ENCODE measurements at places on chromosomes 2 and 18.

GRCh38 chr2:99818842-99819241 lies 323.5 kb downstream of the AFF3 start:
- peak; percentile 18 for DNase-seq

DNA sequence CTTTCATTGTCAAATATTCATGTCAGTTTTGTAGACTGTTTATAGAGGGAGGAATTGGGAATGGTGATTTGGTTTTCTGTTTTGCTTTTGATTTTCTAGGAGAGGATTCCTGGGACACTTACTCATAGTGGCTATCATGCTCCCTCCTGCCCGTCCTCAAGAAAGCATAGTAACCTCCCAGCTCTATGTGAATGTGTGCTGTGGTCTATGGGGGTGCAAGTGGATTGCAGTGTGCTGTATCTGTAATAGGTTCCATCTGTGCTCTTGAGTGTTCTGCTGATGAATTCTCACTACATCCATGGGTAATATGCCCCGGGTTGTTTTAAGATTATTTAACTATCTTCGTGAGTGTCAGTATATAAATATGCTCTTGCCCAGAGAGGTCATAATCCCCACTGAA lies 811.3 kb downstream of the CNTNAP5 start:
- no peak for DNase-seq

- no peak for DNase-seq
These were observed 2.9 kb upstream of the ADCYAP1 start for GRCh38 chr18:901761-902160.

DNA sequence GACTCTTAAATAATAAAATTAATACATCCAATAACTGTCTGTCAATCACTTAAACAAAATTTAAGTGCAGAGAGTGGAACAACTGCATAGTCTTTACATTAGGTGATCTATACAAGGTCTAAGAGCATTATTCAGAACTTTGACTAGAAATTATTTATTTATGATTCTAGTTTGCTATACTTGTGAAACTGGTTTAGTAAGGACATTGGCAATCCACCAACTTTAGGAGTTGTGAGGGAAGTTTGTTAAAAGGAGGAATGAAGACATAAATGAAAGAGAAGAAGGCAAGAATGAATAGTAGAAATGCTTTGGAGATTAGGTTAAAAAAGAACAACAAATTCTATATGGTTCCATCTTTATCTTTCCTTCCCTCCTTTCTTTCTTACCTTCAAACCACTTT lies 217.5 kb downstream of the GPD2 start:
- DNase-seq = no peak

- DNase-seq = no peak
These were observed at the start of gene NEU4 for GRCh38 chr2:241808721-241809382. TSS of gene NEU4 (plus strand) at chr2:241809193. CDS start at chr2:241814485, 5,292 bp downstream.

DNA sequence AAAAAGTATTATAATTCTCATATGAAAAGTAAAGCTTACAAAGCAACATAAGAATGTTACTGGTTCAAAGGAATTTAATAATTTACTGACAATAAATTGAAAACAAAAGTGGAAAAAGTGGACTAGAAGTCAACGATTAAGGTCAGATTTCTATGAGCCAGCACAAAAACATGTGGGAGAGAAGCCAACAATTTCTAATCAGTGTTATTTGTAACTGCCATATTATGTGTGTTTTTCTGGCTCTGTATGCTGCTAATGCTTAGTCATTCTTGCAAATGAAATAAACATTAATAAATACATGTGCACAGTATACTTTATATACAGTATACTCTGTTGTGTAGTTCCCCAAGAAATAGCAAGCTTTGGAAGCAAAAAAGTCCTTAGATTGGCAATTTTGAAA lies 301.3 kb upstream of the RGPD4 start:
- no peak for DNase-seq

- DNase-seq = no peak
These were observed 29.1 kb downstream of the TMEM131 start for GRCh38 chr2:97966545-97967215.

DNA sequence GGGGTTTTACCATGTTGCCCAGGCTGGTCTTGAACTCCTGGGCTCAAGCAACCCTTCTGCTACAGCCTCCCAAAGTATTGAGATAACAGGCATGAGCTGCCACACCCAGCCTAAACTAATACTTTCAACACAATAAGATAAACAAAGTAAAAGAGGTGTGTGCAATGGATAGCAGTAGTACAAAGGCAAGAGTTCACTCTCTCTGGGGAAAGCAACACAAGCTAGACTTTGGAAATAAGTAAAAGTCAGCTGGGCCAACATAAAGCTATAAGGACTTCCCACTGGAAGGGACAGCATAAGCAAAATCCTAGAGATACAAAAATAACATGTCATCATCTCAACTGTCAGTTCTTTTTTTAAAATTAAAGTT lies 5.2 kb upstream of the NOSTRIN start:
- DNase-seq = no peak

GRCh38 chr2:234649951-234650350 lies 153.1 kb upstream of the ARL4C start:
- DNase-seq = no peak

GRCh38 chr2:25062511-25062917 lies 20.6 kb downstream of the EFR3B start:
- DNase-seq = no peak

GRCh38 chr2:49251766-49252165 lies 97.5 kb upstream of the FSHR start:
- DNase-seq = no peak

Measured in NCI-H1694 (cell line).